NCI-H510A (cell line): ENCODE measurements at places on chromosomes 5 and 9.

DNA sequence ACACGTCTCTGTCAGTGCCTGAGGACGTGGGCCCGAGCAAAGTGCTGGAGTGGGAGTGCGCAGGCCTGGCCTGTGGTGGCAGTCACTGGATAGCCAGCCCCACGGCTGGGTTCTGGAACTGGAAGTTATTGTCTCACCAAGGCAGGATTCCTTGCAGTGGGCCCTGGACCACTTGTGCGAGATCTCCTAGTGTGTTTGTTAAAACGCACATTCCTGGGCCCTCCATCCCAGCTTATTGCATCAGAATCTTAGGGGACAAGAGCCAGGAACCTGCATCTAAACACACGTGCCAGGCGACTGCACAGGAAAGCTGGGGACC is 26.9 kb downstream of the PTPA start:
- no peak for DNase-seq

DNA sequence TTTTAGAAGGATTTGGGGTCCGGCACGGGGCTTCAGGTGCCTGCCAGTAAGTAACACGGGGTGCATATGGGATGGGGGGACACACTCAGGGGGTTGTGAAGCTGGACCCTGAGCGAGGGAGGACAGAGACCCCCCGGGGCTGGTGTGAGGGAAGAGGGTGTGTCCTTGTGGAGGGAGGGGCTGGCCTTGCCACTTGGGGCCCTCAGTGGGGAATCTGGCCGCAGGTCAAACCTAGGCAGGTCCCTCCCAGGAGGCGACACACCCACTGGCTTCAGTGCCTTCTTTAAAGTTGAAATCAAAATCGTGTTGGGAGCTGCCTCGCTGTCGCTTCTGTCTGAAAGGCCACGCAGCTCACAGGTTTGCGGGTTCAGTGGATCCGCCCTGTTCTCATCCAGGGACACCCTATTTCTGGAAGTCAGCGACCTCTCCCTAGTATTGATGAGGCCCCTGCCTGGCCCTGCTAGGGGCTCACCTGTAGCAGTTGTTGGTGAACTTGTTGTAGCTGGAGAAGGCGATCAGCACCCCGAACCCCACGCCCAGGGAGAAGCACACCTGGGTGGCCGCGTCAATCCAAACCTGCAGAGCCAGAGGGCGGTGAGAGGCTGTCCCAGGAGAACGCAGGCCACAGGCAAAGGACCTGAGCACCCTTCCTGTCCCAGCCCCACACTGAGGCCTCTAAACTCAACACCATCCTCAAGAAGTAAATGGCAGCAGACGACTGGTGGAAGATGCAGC is 29.4 kb downstream of the SLC6A3 start:
- no peak for DNase-seq

DNA sequence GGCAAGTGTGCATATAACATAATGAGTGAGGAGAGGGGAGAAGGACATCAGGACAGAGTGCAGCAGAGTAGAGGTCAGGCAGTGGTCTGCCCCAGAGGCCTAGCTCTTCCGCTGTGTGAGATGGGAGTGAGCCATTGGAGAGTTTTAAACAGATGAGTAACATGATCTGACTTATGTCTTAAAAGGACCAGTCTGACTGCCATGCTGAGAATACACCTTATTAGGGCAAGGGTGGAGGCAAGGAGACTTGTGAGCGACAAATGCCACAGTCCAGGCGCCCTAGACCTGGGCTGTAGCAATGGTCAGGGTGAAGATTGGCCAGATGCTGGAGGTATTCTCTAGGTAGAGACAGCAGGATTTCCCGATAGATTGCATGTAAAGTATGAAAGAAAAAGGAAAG is 83.1 kb downstream of the WWC1 start:
- DNase-seq = no peak

GRCh38 chr5:156149213-156149612 is 177.8 kb upstream of the SGCD start:
- no peak for DNase-seq

GRCh38 chr9:90285946-90286345 is 356.7 kb downstream of the DIRAS2 start:
- DNase-seq = no peak
